ENCODE measurements at places on chromosomes 3 and 15.

DNA sequence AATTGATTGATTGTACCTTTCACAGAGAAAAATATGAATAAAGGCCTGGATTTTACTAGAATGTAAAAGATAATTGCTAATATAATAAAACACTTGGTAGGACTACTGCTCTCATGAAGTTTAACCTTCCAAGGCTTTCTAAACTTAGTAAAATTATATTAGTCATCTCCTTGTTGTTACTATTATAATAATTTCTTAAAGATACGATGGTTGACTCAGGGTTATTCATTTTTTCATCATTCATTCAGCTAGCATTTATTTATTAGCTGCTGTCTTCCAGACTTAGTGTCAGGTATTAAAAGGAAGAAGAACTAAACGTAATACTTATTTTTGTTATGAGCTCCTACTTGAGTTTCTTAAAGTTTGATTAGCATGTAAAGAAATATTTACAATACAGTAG, 771.6 kb upstream of the NR2F2 start:
- DNase-seq = no peak

DNA sequence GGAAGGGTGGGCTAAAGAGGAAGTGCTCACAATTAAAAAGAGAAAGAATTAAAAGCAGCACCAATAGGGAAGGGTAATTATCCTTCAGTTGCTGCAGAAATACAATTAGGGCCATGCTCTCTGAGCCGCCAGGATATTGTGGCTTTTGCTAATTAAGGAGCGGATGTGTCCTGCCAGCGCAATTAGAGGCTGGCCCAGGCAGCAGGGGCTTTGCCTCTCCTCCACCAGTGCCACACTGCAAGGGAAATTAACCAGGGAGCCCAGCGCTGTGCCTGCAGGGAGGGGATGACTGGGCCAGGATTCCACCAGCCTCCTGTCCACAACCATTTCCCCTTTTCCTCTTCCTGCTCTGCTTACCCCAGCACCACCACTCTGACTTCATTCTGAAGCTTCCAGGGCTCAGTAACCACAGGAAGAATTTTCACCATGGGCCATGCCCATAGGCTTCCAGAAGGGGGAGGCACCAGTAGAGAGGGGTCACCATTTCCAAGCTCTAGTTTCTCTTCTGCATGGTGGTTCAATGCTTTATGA, 10.4 kb upstream of the AEN start:
- DNase-seq = no peak

GRCh38 chr3:14119651-14120050, 5.0 kb downstream of the CHCHD4 start:
- DNase-seq = no peak

GRCh38 chr3:115212615-115213014, 65.5 kb upstream of the ZBTB20 start:
- no peak for DNase-seq

GRCh38 chr3:171745577-171746319, 64.5 kb downstream of the PLD1 start:
- no peak for DNase-seq
